Mesenteric fat pad (tissue), 1 donor: ENCODE measurements at places on chromosomes 5 and 9. TPM values are rescaled to one million over a fixed set of nuclear protein-coding genes. Genes with fewer than 3 reads are reported as not detected.
A peak's percentile ranks its signal among the peaks of the same experiment; 100 is the strongest.

TLN1 gene
- 622 TPM for total RNA-seq

MEIKIN gene
- 1.0 TPM for total RNA-seq

ALDOB gene
- total RNA-seq: 4.7 TPM

GNA14 gene
- 4.8 TPM for total RNA-seq

KCNMB1 gene
- 0.93 TPM for total RNA-seq

FAXDC2 gene
- total RNA-seq: 13.2 TPM

IL17B gene
- total RNA-seq: not detected

C9 gene
- not detected for total RNA-seq

CD72 gene
- 7.0 TPM for total RNA-seq

- DNase-seq: no peak
These were observed 40.2 kb downstream of the SH3RF2 start for GRCh38 chr5:145976431-145977155.

- DNase-seq: no peak
These were observed 210.2 kb upstream of the TARS1 start for GRCh38 chr5:33230467-33231078.

DNA sequence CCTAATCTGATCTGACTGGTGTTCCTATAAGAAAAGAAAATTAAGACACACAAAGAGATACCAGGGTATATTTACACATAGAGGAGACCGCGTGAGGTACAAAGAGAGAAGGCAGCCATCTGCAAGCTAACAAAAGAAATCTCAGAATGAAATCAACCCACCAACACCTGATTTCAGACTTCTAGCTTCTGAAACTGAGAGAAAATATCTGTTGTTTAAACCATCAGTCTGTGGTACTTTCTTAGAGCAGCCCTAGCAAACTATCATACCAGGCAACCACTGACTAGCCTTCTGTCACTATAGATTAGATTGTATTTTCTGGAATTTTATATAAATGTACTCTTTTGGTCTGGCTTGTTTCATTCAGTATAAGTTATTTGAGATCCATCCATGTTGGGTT is 779.3 kb upstream of the ACO1 start:
- no peak for DNase-seq

DNA sequence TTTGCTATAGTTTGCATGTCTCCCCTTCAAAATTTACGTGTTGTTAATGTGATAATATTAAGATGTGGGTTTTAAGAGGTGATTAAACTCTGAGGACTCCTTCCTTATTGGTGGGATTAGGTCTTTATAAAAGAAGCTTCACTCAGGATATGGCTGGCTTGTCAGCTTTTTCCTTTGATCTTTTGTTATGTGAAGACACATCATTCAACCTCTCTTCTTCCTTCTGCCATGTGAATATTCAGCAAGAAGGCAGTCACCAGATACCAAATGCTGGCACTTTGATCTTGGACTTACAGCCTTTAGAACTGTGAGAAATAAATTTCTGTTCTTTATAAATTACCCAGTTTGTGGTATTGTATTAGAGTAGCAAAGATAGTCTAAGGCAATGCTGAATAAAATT is 855.9 kb upstream of the CDH10 start:
- no peak for DNase-seq

GRCh38 chr5:38115318-38115827 is 143.0 kb upstream of the EGFLAM start:
- DNase-seq: no peak

DNA sequence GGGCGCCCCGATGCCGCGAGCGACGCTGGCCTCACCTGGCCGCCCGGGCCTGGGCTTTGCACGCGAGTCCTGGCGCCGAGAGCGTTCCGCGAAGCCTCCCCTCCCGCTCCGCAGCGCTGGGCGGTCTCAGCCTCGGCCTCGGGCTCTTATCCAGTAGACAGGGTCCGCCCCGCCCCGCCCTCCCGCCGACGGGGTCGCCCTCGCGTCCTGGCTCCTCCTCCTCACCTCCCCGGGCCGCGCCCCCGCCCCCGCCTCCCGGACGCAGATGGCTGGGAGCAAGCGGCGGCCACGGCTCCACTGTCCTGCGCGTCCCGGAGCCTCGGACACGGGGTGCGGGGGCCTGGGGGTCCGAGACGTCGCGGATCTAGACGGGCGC is at the start of gene SLC6A3:
Gene SLC6A3 (minus strand): TSS at position 128 of the 376 bp plus-strand sequence. CDS start 2,243 bp downstream, outside the sequence.
- DNase-seq: peak; percentile 85

DNA sequence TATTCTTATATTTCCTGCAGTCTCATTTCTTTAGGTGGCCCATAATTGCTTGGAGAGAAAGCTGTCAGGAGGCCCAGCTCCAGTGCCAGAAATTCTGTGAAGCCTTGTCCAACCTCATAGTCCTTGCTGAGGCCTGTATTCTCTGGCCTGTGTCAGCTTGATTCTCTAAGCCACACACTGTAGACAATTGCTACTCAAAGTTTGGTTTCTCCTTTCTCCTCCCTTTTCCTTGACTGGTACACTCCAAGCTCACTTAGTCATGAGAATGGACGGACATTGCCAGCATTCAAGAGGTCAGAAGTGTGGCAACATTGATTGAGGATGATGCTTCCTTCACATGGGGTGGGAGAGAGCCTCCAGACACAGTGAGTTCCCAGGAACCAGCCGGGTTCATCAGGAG is 71.3 kb upstream of the CXCL14 start:
- DNase-seq: no peak

GRCh38 chr9:137876781-137877386 is 698 bp upstream of the CACNA1B start:
- DNase-seq: no peak

GRCh38 chr5:1808439-1808838 is 7.2 kb downstream of the NDUFS6 start:
- no peak for DNase-seq

GRCh38 chr5:77987988-77988387 is 211.8 kb upstream of the TBCA start:
- DNase-seq: no peak
